ENCODE measurements at places on chromosomes 5 and 9. TPM values are rescaled to one million over a fixed set of nuclear protein-coding genes. Genes with fewer than 3 reads are reported as not detected.

- DNase-seq: no peak
These were observed 11.8 kb downstream of the GLIS3 start for GRCh38 chr9:4287886-4288588.

CCNO gene
- 0.35 TPM for total RNA-seq

CFAP90 gene
- 0.33 TPM for total RNA-seq

STPG3 gene
- total RNA-seq: not detected

DNA sequence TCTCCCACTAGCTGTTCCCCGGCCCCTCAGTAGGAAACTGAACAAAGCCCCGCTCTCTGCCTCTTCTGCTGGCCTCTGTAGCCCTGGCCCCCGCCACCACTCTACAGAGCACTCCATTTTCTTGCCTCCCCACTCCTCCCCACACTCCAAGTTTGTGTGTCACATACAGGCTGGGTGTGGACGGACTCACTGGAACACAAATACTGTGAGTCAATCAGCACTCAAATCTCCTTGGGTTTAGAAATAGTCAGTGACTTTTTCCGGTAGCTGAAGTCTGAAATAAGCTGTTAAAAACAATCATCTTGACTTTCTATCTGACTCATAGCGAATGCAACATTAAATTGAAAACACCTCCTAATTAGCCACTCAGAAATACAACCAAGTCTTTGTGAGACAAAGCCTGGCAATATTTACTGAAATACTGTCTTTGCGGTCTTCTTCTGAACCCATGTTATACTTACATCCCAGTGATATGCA, 122.5 kb downstream of the LHFPL2 start:
- no peak for DNase-seq

ELAVL2 gene
- 25.9 TPM for total RNA-seq

- peak; percentile 95 for DNase-seq
These were observed 91.4 kb downstream of the LMX1B start for GRCh38 chr9:126704892-126705766.

FOXD4 gene
- 0.26 TPM for total RNA-seq

DNA sequence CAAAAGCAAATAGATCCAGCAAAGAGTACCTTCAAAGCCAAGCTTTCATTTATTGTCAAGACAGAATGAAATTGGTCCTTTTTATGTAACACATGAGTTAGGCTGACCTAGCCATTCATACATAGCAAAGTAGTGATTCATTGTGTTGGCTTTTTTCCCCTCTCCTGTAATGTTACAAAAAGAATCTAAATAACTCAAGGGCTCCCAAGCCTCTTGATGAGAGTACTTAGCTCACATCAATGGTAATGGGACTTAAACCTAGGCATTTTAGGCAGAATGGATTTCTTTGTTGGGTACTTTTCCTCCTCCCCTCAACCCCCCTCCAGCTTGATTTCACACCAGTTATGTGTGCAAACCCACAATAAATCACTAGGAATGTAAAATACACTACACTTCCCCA, 123.7 kb downstream of the EBF1 start:
- no peak for DNase-seq

SLC6A7 gene
- total RNA-seq: not detected

Measured in H7 (cell line).